Stimulated activated CD4-positive, alpha-beta T cell treated with anti-CD3 and anti-CD28 coated beads, Interleukin-1b, Interleukin-23, amount 100 ng/mL, for 48 hours (primary cell): ENCODE measurements at places on chromosomes 13 and 19.
A peak's percentile ranks its signal among the peaks of the same experiment; 100 is the strongest.

- DNase-seq = no peak
Measured at GRCh38 chr19:38028913-38029510, 122.0 kb downstream of the SIPA1L3 start.

GRCh38 chr13:32474999-32475792 is 47.3 kb upstream of the N4BP2L1 start:
- DNase-seq = no peak

DNA sequence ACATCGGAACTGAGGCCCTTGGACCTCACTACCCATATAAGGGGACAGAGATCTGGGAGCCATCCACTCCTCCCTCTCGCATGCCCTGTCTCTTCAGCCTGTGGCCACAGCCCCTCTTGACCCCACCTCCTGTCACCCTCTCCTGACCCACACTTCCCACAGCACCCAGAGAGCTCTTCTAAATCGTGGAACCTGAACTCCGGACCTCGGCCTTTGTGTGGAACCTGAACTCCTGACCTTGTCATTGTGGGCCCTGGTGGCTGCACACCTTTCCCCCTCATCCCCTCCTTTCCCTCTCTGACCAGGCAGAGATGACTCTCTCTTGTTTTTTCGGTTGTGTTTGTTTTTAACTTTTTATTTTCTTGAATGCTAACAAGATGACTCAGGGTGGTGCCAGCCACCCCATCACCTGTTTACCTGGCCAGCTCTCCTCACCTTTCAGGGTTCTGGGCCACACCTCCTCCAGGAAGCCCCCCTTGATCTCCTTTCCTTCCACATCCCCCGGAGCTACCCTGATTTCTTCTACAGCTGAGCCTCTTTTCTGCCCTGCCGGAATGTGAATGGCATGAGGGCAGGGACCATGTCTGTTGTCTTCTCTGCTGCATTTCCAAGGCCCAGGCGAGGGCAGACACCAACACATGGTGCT is 5.1 kb downstream of the MRPL4 start:
- DNase-seq = no peak

GRCh38 chr13:30341815-30342570 is 34.6 kb upstream of the KATNAL1 start:
- no peak for DNase-seq

GRCh38 chr13:50584856-50585580 is 258.5 kb downstream of the DLEU7 start:
- no peak for DNase-seq

- DNase-seq = no peak
Measured at GRCh38 chr13:35850569-35850968, 280.6 kb downstream of the DCLK1 start.

- no peak for DNase-seq
Measured at GRCh38 chr13:113814435-113814821, 49.4 kb downstream of the GAS6 start.

DNA sequence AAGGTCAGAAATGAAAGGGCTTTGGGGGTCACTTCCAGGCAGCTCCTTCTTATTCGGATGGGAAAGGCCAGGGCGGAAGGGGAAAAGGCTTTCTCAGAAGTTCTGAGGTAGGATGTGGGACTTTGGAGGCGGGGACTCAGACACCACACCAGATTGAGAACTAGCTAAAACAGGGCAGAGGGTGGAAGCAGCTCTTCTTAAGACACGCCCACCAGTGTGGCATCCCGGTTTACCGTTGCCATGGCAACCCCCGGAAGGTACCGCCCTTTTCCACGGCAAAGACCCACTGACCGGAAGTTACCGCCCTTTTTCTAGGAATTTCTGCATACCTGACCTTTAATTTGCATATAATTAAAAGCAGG is 3.8 kb upstream of the LILRA5 start:
- no peak for DNase-seq

DNA sequence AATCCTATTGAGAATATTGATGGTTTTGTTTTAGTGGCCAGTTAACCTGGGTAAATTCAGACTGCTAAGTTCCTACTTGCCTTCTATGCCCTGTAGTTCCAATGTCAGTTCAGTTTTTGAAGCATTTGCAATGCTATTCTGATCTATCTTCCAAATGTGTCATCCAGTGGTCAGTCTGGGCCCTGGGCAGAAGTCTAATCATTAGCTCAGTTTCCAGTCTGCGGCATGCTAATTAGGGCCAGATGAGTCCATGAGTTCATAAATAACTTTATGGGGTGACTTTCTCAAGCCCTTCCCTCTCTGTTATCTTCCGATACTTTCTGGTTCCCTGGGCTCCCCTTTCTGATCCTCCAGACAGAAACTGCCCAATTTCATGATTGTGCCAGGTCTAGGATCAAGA is 32.7 kb downstream of the FAM187B start:
- DNase-seq = no peak

- no peak for DNase-seq
Measured at GRCh38 chr19:18319591-18320135, 3.2 kb downstream of the LSM4 start.

DNA sequence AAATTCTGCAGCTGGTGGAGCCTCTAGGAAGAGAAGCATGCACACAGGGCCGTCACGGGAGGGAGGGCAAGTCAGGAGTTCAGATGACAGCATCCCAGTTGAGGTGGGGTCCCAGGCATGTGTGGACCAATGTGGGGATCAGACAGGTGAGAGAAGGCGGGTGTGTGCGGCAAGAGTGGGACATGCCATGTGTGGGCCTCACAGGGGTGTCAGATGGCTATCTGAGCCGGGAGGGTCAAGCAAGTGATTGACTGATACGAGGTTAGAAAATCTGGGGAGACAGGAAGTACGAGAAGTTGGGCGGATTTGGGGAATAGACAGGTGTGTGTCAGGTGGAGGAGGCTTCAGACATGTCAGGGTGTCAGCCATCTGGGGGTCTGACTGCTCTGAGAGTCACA is 8.9 kb downstream of the RASGRP4 start:
- DNase-seq = no peak

DNA sequence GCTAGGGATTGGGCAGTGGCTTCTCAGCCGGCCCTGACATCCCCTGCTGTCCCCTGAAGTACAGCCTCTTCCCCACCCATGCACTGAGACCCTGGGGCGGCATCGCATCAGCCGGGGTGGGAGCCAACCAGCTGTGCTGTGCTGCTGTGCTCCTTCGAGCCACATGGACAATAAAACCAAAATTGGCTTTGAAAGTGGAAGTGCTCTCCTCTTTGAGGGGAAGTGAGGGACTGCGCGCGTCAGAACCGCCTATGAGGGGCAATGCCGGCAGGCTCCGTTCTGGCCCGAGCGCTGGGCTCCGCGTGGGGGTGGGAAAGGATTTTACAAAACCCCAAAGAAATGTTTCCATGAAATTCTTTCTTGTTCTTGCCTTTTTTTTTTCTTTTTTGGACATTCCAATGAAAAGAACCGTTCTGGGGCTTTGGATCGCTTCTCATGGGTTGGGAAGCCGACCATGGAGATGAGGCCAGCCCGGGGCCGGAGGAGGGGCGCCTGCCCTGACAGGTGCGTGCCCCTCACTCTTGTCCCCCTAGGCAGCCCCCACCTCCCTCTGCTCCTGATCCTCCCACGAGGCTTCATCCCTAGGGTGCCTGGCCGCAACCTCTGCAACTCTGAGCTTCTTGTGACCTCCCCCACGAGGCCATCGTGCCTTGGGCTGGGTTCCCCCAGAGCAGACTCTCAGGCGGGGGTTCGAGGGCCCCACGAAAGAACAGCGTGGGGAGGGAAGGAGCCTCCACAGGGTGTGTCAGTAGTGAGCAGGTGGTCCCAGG is 22.6 kb downstream of the KLHL26 start:
- DNase-seq = no peak

GRCh38 chr13:36445891-36446351 is 13.6 kb downstream of the CCNA1 start:
- DNase-seq = no peak

DNA sequence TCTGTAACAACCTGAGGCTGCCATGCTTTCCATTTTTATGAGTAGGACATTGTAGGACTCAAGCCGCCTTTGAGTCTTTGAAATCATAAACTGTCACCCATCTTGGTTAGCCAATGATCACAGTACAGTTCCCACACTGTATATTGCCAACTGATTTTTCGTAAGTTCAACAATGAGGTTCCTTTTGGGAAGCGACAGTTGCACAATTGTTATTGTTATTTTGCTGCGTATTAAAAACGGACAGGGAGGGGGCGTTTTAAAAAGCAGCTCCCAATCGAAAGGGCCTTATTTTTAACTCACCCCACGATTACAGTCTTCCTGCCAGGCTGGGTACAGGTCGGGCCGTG is 601 bp downstream of the SLC46A3 start:
- DNase-seq = no peak

- DNase-seq = no peak
Measured at GRCh38 chr19:485583-486236, 10.6 kb upstream of the MADCAM1 start.

GRCh38 chr19:33175886-33176669 is 18.1 kb upstream of the LRP3 start:
- peak; percentile 14 for DNase-seq

DNA sequence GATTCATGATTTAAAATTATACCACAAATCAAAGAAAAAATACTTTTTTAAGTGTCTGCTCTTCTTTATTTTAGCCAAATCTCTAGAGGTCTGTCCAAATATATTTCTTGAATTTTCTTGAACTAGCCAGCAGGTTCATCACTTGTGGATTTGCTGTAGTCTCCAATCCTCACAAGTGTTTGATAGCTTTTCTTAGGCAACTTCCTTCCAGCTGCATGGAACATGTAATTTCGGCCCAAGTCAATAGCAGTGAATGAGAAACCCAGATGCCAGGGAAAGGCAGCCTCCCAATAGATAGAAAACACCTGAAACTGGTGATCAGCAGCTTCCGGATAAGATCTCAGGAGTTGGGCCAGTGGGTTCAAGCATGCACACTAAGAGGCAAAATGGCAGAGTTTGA is 15.6 kb upstream of the RNASEH2B start:
- no peak for DNase-seq

- no peak for DNase-seq
Measured at GRCh38 chr19:38648769-38649304, 1.4 kb downstream of the ACTN4 start.

- DNase-seq = no peak
Measured at GRCh38 chr13:97165502-97166425, 56.4 kb upstream of the MBNL2 start.

DNA sequence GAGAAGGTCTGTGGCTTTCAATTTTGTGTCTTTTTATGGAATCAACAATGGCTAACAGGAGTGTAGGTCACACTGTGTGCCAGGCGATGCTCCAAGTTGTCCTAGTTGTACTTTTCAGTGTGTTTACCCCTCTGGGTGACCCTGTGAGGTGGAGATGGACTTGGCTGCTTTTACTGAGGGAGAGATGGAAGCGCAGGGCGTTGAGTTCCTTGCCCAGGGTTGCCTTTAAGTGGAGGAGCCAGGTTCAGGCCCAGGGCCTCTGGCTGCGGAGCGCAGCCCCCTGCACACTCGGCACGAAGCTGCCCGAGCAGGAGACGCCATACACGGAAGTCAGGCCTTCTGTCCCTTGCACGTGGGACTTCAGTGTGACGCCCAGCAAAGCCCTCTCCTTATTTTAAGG is 112.8 kb downstream of the RAB20 start:
- no peak for DNase-seq

DNA sequence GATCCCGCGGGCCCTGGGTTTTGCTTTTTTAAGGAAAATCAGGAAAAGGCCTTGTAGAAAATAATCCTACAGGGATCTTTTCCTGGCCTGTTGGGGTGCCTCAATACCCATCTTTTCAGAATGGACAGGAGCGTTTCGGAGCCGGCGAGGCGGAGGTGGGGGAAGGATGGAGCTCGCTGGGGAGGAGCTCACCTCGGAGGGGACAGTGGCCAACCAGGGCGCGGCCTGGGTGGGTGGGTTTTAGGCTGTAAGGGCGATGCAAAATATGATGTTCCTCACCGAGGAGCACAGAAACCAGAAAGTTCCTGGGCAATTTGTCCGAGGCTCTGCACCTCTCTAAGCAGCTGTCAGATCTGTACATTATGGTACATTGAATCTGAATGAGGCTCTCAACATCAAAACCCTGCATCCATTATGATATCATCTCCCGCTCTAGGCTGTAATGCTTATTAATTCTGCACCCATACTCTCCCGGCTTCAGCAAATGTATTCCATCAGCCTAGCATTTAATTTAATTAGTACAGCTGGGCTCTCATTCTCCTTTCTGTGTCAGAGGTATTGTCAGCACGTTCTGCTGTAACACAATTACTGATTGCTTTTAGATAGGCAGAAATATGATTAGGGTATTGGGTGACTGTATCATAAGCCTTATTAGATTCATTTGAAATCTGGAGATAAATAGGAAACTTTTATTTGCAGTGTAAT is 90.3 kb upstream of the SOX1 start:
- no peak for DNase-seq

DNA sequence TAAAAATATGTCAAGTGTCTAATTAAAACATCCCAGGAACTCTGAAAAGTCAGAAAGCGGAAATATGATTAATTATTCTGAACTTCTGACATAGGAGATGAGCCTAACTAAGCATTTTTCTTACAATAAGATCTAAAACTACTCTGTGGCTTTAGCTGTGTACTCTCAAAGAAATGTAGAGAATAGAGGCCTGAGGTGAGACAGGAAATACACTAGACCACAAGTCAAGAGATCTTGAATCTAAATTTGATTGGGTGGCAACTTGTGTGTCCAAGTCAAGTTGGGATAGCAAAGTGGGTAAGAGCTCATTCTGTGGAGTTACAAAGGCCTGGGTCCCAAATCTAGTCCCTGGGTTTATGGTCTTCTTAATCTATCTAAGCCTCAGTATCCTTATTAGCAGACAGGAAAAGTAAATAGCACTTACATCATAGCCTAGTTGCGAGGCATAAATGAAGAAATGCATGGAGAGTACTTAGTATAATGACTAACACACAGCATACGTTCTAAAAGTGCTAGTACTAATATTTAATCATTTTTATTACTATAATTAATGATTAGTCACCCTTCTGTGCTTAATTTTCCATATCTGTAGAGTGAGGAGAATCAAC is 9.4 kb upstream of the LRRC63 start:
- no peak for DNase-seq

DNA sequence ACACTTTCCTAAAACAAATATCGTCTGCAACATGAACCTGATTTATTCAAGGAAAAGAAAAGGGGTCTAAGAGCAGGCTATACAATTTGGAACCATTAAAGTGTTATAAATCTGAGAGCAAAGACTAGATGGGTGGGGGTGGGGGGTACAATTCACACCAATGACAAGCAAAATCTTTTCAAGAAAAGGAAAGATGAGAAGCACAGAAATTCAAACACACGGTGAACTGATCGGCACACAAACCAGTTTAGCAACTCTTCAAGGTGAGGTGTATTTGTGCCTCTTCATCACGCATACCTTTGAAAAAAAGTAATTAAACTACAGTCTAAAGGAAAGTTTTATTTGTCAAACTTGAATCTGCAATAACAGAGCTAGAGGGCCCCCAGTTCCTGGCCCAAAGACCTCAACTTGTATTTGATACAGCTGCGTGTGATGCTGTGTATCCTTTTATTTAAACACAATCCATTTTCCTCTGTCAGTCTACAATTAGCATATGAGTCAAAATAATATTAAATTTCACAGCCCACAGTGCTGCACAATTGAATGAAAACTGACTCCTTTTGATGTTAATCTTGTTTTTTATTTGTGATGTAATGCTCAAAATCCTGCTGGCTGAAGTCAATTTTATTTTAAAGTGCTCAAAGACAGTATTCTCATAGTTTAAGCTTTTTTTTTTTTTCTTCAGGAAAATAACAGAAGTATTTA is 14.2 kb downstream of the EFNB2 start:
- no peak for DNase-seq

- DNase-seq = no peak
Measured at GRCh38 chr19:6378041-6378440, 2.3 kb upstream of the PSPN start.
